Stimulated activated CD4-positive, alpha-beta T cell treated with anti-CD3 and anti-CD28 coated beads, TNF-alpha, amount 100 ng/mL, for 48 hours (primary cell): ENCODE measurements at places on chromosomes 7 and 10.

GRCh38 chr10:126502441-126502840, 114.2 kb upstream of the ADAM12 start:
- no peak for DNase-seq

- no peak for DNase-seq
Observed at GRCh38 chr7:24152356-24152755, 131.6 kb upstream of the NPY start.

- DNase-seq = no peak
Observed at GRCh38 chr10:124003070-124003419, 90.4 kb downstream of the CHST15 start.

- DNase-seq = no peak
Observed at GRCh38 chr10:71840177-71840957, 10.7 kb downstream of the PSAP start.

DNA sequence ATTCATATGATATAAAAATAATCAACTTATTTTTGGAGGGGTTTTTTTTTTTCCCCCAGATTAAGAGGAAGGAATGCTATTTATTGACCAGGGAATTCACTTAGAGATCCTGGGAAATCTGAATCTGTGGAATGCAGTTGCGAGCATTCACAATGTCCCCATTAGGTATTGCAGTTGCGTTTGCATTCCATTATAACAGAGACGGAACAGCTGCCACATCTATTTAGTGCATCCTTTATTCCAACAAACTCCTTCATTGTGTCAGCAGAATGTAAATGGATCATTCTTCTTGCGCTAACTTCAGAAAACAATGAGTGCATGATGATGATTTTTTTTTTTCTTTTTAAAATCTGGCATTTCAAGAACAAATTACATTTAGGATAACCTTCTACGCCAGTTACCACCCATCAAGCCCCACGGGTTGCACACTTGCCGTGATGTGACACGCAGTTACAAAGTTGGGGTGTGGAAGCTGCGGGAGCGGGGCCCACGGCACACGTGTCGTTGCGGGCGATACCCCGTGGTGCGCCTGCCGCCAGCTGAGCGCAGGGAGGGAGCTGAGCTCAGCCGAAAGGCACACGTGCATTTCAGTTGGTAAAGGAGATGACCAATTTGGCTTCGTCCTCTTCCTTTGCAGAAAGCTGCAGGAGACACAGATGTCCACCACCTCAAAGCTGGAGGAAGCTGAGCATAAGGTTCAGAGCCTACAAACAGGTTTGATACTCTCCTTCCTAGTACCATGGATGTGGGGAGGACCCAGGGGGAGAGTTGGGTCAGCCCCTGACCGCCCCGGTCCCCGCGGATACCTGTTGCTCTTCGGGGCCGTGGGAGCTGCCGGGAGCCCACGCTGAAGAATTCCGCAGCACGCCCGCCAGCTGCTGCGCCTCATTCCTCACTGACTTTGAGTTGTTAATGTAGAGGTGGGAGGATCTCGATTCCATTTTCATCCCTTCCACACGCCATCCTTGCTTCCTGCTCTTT, 175.3 kb upstream of the SH2B2 start:
- no peak for DNase-seq

- DNase-seq = no peak
Observed at GRCh38 chr10:132502544-132503300, 34.9 kb upstream of the INPP5A start.

DNA sequence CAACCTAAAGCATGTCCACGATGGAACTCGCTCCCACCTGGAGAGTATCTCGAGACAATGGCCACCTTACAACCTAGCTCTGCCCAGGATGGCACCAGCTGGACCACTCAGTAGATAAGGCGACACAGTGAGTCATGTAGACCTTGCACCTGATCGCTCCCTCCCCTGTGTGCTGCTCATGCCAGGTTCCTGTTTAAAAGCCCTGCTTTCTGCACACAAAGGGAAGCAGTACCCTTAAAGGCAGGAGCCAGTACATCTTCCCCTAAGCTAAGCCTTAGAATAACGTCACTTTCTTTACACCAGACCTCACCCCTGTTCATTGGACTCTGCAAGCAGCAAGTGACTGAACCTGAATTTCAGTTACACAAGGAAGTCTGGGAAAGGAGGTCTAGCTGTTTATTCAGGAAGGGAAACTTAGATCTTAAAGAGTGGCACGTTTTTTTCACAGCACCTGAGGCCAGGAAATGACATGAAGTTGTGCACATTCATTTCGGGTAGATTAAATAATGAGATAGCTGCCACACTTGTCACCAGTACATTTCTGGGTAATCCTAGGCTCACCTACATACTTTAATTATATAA, 117.9 kb downstream of the MTPAP start:
- DNase-seq = no peak

DNA sequence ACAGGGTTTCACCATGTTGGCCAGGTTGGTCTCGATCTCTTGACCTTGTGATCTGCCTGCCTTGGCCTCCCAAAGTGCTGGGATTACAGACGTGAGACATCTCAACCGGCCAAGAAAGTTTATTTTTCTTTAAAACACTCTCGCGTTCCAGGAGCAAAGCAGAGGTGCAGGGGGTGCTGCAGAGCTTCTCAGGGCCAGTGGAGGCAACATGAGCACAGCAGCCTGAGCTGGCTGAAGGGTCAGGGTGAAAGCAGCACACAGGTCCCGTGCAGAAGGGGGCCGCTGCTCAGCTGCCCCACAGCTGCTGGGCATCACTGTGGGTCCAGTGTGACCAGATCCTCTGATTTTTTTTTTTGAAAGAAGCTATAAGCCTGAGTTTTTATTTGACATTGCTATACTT, 46.1 kb downstream of the EPHB4 start:
- no peak for DNase-seq

- peak; percentile 47 for DNase-seq
Observed at GRCh38 chr10:17026686-17027485, 102.7 kb downstream of the CUBN start.

DNA sequence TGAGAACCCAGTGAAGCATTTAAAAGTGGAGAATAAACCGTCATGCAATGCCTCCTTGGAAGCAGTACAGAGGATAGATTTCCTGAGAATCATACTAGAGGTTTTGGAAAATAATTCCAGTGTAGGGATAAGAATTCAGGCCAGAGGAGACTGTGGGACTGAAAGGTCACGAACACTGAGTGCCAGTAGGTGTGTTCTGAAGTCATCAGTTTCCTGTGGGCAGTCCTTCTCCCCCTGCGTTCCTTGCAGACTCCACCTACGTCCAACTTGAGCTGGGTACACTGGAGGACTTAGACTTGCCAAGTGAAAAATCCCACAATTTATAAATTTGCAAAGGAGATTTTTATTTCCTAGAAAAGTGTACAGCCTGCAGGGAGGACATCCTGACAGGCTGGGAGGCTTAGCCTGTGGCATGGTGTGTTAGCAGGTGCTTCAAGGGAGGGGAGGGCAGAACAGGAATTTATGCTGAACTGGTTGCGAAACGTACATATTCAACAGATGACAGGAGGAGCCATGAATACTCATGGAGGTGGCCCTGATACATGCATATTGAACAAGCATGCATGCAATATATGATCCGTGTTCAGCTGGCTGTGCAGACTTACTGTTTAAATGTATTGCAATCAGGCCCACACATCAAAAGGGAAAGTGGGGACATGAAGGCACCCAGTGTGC, 72.9 kb upstream of the POM121L12 start:
- DNase-seq = no peak

- DNase-seq = no peak
Observed at GRCh38 chr7:28840592-28840995, 117.5 kb downstream of the TRIL start.

DNA sequence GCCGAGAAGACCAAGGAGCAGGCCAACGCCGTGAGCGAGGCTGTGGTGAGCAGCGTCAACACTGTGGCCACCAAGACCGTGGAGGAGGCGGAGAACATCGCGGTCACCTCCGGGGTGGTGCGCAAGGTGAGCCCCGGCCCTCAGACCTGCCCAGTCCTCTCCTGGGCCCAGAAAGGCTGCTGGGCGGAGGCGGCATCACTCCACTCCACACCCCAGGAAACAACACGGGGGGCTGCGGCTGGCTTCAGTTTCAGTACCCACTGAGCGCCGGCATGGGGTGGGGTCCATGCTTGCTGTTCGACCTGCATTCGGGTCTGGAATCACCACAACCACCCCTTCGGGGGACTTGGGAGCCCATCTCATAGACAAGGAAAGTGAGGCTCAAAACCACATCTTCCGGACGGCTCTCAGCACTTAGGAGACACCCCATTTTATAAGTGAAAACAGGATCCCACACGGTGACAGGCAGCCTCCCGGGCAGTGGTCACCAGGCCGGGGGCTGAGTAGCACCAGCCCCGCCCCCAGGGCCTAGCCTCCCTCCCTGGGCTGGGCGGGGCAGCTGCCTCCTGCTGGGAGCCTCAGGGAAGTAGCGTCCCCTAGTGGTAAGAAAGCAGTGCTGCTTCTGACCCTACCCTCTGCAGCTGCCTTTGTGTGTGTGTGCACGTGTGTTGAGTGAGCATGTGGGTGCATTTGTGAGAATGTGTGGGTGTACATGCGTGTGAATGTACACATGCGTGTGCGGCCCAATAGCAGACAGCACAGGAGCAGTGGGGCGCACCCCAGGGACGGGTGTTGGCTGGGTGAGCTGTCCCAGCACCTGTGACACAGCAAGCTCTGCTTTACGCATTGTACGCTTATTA, 1.8 kb downstream of the SNCG start:
- no peak for DNase-seq

GRCh38 chr7:3164380-3164792, 120.7 kb upstream of the CARD11 start:
- no peak for DNase-seq

GRCh38 chr10:49441488-49442476, 45.9 kb upstream of the DRGX start:
- no peak for DNase-seq

- peak; percentile 7 for DNase-seq
Observed at GRCh38 chr10:118543714-118544400, 51.6 kb downstream of the PRLHR start.

DNA sequence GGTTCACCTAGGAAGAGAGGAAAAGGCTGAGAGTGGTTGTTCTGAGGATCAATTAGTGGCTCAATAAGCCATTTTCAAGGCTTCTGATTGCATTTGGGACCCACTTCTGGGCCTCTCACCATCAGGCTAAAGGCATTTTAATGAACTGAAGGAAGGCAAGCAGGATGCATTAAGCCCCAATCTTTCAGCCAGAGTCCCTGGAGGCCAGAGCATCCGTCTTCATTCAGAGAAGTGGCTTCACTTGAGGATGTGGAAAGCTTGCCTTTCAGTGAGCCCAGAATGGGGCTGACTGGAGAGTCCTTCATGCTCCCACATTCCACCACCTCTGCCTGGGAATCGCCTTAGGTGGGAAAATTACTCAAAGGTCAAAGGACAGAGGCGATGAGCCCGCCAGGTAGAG, 41.8 kb downstream of the COL17A1 start:
- no peak for DNase-seq

GRCh38 chr10:52455098-52455497, 141.0 kb downstream of the DKK1 start:
- no peak for DNase-seq

- DNase-seq = no peak
Observed at GRCh38 chr7:36825501-36825900, 101.2 kb upstream of the AOAH start.

DNA sequence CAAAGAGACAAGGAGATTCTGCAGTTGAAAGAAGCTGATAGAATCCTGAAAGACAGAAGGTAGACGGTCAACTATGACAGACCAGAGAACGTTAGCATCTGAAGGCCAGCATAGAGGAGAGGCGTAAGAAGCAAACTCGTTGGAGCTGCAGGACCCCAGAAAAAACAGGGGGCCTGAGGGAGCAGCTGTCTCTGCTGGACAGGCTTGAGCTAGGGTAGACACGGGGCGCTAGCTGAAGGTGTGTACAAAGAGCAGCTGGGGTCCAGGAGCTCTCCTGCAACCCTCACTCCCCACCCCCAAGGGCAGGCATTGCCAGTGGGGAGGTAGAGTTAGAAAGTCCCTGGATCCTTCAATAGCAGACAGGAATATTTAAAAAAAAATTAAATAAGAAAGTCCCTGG, 14.6 kb upstream of the GDI2 start:
- DNase-seq = no peak

DNA sequence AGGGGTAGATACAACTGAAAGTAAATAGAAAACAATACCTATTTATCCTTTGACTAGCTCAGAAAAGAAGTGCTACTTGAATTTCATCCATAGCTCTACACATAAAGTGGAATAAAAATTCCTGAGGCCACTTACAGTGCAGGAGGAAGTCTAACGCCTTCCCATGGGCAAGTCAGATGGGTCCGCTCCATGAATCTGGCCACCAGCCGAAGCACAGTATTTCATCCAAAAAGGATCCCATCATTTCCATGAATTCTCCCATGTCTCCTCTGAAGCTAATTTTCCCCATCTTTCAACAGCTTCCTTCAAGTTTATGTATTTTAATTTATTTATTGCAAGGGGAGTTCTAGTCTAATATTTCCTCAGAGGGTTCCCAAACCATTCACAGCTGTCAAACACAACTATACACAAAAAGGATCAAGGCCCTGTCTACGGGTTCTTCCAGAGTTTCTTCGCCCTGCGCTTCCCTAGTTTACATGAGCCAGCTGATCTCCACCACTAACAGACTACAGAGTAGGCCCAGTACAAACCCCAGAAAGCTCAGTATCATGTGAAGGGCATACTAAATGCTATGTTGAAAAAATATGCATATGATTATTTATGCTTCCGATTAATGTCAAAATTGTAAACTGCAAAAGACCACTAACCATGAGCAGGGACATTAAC, 184.7 kb downstream of the DOCK4 start:
- no peak for DNase-seq

GRCh38 chr10:51729822-51730555, 30.6 kb upstream of the CSTF2T start:
- DNase-seq = no peak

DNA sequence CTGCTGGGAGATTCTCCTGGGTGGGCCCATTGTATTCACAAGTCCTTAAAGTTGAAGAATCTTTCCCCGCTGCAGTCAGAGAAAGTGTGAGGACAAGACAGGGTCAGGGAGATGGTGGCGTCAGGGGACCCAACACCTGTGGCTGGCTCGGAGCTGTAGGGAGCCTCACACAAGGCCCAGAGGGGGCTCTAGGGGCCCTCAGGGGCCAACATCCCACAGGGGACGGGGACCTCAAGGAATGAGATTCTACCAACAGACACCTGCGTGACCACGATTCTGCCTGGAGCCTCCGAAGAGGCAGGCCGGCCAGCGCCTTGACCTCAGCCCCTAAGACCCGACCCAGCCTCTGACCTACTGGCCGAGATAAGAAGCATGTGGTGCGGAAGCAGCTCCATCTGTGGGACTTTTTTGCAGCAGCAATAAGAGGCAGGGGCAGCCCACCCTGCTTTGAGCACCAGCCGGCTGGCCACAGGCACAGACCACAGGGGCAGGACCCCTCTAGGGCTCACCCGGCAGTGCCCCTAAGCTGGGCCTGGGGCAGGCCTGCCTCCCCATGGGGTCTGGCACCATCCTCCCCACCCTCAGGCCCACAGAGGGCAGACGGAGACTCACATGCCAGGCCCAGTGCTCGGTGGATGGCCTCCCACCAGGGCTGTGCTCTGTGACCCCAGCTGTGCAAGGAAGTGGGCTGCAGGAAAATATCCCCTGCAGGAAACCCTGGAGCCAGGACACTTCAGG, 13.2 kb downstream of the RASGEF1A start:
- DNase-seq = no peak
